ENCODE measurements at places on chromosomes 11 and 22.
A peak's percentile ranks its signal among the peaks of the same experiment; 100 is the strongest.

- no peak for DNase-seq
These were observed 56.4 kb downstream of the IGLL1 start for GRCh38 chr22:23523713-23524112.

- peak; percentile 96 for DNase-seq
These were observed 22.1 kb downstream of the CD44 start for GRCh38 chr11:35160902-35161597.

GRCh38 chr11:60208146-60208895 lies 25.4 kb upstream of the MS4A6A start:
- DNase-seq = no peak

DNA sequence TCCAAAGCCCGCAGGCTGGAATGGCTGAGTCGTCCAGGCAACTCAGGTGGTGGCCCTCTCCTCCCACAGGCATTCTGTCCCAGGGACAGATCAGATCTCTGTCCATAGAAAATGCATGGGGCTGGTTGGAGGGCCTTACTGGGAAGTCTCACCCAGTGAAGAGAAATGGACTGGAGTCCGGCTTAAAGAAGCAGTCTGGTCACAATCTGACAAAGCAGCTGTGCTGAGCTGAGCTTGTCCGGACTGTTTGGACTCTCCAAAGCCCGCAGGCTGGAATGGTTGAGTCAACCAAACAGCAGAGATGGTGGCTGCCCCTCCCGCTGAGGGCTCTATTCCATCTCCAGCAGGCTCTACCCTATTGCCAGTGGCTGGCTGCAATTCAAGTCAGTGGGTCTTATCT lies 14.4 kb upstream of the DEPDC7 start:
- DNase-seq = no peak

GRCh38 chr11:134644476-134645456 lies 232.7 kb upstream of the B3GAT1 start:
- peak; percentile 85 for DNase-seq

DNA sequence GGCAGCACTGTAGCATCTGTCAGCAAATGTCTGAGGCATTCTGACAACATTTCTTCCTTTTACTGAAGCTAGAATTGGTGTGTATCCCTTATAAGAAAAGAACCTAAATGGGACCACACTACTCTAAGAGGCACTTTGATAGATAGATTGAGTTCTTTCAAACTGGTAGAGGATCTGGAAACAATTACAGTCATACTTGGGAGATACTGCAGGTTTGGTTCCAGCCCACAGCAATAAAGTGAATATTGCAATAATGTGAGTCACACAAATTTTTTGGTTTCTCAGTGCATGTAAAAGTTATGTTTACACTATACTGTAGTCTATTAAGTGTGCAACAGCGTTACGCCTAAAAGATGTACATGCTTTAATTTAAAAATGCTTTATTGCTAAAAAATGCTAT lies 96.9 kb downstream of the SBF2 start:
- DNase-seq = no peak

DNA sequence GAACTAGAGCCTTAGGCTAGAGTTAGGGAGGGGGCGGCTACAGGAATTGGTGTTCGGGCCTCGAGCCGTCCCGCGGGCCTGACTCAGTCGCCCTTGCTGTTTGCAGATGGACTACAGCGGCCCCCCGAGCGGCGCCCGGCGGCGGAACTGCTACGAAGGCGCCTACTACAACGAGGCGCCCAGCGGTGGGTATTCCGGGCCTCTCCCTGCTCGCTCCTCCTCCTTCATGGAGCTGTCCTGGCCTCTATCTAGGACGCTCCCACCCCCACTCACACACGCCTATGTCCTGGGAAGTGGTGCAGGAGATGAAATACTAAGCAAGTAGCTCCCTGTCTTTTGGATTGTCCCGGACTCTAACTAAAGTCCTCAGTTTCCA lies 1.4 kb downstream of the MYOD1 start:
- DNase-seq = peak; percentile 66

GRCh38 chr22:32733923-32734514 lies 67.5 kb upstream of the TIMP3 start:
- DNase-seq = no peak
